ENCODE measurements at places on chromosomes 12 and 14.

- peak; percentile 97 for DNase-seq
Measured at GRCh38 chr12:110543252-110543959, 39.7 kb downstream of the PPTC7 start.

DNA sequence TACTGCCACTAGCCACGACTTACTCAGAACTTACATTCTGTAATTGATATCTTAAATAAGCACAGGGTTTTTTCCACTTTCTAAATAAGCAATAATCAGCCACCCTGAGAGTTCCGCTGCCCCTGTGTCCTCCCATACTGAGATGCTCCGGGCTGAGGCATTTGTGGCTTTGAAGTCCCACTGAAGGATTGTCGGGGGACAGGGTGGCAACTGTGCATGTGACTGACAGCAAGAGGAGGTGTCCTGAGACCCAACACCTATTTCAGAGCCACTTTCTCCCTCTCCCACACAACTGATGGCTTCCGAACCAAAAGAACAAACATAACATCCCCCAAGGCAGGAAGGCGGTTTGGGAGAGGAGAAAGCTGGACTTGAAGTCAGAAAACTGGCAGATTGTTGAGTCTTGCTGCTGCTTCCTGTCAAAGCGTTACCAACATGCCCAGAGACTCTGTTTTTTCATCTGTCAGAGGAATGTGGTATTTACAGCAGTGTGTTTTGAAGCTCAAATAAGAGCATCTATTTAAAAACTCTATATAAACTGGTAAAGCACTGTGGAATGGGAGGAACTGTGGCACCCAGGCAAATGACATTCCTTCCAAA, 157.9 kb upstream of the FKBP4 start:
- no peak for DNase-seq

DNA sequence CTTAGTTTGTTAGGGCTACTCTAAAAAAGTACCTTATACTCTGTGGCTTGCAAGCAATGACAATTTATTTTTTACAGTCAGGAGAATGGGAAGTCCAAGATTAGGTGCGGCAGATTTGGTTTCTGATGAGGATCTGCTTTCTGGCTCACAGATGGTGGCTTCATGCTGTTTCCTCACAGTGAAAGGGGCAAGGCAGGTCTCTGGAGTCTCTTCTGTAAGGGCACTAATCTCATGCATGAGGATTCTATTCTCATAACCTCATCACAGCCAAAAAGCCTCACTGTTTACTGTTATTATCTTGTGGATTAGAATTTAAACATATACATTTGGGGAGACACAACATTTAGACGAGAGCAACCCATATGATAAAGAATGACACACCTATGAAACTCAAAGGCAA, 1957.4 kb upstream of the SEL1L start:
- no peak for DNase-seq

GRCh38 chr14:22526744-22527143, 62.3 kb downstream of the DAD1 start:
- DNase-seq: no peak

DNA sequence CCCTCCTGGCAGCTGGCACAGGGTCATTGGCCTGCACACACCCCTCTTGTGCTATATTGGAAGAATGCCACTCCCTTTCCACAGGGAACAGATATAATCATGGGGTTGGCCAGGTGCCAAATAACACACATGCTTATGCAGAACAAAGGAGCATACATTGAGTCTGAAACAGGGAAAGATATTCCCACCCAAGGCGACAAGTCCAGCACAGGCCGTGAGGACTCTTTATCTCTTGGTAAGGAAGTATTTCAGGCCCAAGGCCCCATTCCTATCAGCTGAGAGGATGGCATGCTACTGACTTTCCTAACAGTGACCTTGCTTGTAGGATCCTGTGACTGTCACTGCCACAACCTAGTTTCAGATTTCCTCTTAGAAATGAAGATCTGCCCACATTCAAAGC, 59.0 kb upstream of the STXBP6 start:
- peak; percentile 75 for DNase-seq

- DNase-seq: no peak
Measured at GRCh38 chr14:59060841-59061240, 127.6 kb upstream of the DAAM1 start.

DNA sequence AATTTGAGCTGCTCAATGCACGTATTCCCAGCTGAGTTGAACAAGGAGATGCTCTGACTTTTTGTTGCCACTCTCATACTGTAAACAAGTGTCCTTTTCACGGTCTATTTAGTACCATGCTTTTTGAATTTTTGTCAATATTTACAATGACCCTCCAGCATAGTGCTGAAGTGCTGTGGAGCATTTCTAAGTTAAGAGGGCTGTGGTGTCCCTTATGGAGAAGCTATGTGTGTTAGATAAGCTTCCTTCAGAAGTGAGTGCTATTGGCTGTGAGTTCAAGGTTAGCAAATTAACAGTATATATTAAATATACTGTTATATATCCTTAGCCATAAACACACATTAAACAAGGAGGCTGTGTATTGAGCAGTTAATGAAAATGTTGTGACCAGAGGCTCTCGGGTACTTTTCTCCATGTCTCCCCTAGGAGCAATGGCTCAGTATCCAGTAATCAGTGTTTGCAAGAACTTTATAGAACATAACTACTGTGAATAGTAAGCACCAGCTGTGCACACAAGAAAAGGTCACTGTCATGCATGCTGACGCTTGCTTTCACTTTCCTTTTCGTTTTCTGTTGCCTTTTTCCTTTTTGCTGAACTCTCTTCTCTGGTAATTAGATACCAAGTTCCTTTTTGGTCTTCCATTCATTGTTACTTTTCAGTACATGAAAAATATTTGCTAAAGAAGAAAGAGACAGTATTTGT, 187.2 kb upstream of the NEDD1 start:
- no peak for DNase-seq

GRCh38 chr12:45598761-45599160, 130.7 kb upstream of the ARID2 start:
- no peak for DNase-seq

- no peak for DNase-seq
Measured at GRCh38 chr12:90428881-90429280, 526.1 kb downstream of the CCER1 start.

DNA sequence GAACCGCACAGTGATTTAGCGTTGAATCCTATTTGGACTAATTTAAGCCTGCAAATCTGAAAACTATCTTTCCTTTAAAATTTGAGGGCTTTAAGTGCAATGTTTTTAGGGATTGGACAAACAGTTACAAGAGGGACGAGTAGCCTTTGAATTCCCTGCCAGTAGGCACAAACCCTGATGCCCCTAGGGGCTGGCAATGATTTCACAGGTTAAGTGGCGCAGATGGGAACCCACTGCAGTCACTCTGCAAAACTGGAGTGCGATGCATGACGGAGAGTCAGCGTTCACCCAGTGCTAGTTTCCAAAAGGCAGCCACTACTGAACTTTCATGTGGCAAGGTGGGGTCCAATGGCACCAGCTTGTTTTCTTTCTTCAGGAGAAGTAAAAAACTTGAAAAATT, 99.4 kb upstream of the FRMD6 start:
- no peak for DNase-seq

GRCh38 chr14:72094844-72095582, 162.8 kb downstream of the RGS6 start:
- DNase-seq: no peak

GRCh38 chr12:27550653-27550975, 26.6 kb downstream of the PPFIBP1 start:
- no peak for DNase-seq

DNA sequence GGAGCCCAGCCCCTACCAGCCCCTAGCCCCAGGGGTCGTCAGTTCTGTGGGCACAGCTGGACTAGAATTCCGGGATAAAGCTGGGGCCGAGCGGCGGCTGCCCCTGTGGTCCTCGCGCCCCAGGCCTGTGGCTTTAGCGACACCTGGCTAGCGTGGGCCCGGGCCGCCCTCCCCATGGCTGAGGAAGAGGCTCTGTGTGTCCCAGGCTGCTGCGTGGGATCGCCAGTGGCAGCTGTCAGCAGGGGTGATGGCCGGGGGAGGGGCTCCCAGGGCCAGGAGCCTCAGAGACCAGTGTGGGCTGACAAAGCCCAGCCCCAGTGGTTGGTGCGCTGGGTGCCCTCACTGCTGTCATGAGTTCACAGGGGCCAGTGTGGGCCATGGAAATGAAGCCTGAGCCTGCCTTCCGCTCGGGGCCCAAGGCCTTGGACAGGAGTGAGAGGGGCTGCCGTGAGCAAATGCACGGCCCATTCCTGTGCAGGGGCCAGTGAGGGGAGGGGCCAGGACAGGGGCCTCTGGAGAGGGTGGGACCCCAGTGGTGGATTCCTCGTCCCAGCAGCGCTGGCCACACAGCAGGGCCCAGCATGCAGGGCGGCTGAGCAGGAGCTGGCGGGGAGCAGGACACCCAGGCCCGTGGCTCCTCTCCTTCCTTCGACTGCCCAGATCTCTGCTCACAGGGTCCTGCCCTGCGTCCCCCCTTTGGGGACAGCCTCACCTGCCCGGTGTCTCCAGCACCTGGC, 11.4 kb downstream of the FBRSL1 start:
- no peak for DNase-seq

DNA sequence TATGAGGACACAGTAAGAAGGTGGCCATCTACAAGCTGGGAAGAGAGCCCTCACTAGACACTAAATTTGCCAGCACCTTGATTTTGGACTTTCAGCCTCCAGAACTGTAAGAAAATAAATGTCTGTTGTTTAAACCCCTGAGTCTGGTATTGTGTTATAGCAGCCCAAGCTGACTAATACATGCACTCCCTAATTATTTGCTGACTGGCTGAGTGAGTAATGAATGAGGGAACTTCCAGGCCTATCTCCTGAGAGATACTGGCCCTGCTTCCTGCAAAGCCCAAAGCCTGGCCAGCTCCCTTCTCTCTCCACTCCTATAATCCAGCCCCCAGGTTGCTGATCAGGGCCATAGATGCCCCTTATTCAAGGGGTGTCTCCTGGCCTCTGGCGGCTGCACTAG, 120.0 kb upstream of the NOS1 start:
- DNase-seq: no peak

DNA sequence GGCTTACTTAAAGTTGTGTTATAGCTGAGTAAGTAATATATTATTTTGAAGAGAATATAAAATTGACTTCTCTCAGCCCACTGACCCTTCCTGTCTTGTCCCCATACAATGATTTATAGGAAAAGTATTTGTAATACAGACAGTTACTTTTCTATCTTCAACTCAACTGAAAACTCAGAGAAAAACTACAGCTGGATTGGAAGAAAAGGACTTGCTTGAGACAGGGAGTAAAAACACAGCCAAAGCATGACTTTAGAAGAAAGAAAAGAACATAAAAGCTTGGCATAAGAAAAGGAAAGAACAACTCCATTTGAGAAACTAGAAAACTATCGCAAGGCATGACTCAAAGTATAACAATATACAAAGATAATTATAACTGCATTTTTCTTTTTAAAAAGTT, 57.5 kb downstream of the MSRB3 start:
- DNase-seq: no peak

GRCh38 chr14:81303258-81303935, 82.6 kb upstream of the GTF2A1 start:
- no peak for DNase-seq

All from testis (tissue), 5 donors.